ENCODE measurements at places on chromosomes 7 and 10. TPM values are rescaled to one million over a fixed set of nuclear protein-coding genes. Genes with fewer than 3 reads are reported as not detected.

GRCh38 chr10:77925410-77925794 is 1.2 kb downstream of the DLG5 start:
- DNase-seq: peak; percentile 39

DNA sequence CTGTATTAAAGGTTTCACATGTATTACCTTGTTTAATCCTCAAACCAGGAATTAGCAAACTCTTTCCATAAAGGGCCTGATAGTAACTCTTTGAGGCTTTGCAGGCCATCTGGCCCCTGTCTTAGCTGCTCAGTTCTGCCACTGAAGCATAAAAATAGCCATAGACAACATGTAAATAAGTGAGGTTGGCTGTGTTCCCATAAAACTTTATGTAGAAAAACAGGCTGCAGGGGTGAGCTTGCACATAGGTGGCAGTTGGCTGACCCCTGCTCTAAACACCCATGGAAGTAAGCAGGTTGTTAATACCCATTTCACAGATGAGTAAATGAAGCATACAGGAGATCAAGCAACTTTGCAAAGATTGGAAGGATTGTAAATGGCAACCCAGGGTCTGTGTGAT is 1279.2 kb upstream of the AUTS2 start:
- DNase-seq: no peak

GRCh38 chr10:132632851-132633684 is 95.5 kb downstream of the INPP5A start:
- DNase-seq: no peak

DNA sequence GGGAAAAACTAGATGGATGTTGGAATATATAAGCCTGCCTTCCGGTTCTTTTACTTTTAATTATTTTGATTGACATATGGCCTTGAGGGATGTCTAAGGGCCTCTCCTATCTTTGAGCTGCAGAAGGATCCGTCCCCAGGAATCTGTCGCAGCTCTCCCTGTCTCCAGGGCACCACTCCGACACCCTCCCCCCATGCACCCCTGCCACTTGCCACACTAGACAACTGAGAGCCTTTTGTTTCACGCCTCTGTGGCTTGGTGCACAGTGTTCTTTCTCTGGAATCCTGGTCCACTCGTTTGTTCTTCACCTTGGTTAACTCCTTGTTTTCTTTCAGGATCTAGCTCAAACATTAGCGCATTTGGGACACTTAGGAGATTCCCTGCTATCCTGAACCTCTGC is 124.1 kb upstream of the EFCAB10 start:
- no peak for DNase-seq

DNA sequence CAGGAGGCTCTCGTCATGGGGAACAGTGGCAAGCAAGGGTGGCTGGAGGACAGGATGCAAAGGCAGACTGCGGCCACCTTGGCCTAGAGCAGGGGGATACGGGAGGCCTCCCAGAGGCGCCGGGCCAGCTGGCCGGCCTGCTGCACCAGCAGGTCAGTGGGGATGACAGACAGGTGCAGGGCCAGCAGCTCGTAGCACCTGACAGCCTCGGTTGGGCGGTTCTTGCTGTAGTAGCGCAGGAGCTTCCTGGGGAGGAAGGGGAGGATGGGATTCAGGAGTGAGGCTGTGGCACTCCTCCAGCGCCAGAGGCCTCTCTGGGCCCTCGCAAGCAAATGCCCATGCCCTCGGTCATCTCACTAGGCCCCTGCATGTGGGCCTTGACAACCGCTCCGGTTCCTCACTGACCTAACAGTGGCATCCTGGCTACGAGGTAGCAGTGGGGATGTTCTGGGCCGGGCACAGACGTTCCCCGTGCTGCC is 2.5 kb upstream of the PYROXD2 start:
- DNase-seq: no peak

GRCh38 chr7:52639981-52640380 is 395.5 kb upstream of the POM121L12 start:
- no peak for DNase-seq

- peak; percentile 61 for DNase-seq
These were observed 11.7 kb downstream of the CASP2 start for GRCh38 chr7:143299840-143300239.

DNA sequence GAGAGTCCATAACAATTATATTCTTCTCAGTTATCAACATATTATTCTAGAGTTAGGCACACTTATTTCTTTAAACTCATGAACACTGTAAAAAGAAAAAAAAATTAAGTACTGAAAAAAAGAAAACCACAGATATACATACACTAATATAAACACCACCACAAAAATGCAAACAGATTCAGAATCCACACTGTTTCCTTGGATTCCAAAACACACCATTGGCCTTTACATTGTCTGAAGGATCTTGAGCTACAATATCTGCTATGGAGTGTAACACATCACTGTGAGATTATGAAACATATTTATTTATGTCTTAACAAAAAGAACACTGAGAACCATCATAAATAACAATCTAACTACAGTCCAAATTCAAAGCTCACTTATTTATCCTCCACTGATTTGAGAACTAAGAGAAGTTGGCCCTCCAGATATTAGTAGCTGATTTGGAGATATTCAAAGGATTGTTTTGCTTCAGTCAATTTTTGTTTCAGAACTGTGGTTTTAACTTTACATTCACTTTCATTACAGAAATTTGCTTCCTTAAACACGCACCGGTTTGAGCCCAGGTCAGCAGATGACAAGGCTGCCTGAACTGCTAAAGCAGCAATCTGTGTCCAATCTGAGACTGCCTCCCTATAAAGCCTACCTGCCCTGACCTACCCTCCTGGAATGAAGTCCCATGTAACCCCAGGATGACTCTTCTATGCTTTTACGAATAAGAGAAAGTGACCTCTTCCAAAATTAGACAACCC is 47.0 kb upstream of the CDK1 start:
- DNase-seq: peak; percentile 8

DNA sequence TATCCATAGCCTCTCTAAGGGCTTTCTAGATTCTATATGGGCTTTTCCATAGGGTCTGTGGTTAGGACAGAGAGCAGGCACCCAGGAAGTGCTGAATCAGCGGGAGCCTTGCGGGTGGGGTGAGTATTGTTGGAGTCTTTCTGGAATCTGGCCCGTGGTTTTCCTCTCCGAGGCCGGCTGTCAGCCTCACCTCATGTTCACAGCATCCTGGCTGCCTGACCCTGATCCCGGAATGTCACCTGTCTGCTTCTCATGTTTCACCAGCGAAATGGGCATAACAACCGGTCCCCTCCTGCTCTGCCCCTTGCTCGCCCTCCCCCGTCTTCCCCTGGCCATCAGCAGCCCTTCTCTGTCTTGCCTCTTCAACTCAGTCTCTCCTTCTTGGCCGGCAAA is 36.5 kb downstream of the DDIT4 start:
- DNase-seq: peak; percentile 50

GRCh38 chr7:137546009-137546408 is 202.5 kb upstream of the PTN start:
- DNase-seq: no peak

Gene ANKRD30A
- total RNA-seq: not detected

Gene VGF
- total RNA-seq: 0.14 TPM

Gene PTCD1
- total RNA-seq: 7.6 TPM

Gene OAT
- 53.0 TPM for total RNA-seq

Gene GIMAP6
- total RNA-seq: not detected

Gene NYAP1
- total RNA-seq: 0.38 TPM

Gene AMZ1
- total RNA-seq: 0.12 TPM

All from Calu3 (cell line).